ENCODE measurements at places on chromosomes 6 and 20.

DNA sequence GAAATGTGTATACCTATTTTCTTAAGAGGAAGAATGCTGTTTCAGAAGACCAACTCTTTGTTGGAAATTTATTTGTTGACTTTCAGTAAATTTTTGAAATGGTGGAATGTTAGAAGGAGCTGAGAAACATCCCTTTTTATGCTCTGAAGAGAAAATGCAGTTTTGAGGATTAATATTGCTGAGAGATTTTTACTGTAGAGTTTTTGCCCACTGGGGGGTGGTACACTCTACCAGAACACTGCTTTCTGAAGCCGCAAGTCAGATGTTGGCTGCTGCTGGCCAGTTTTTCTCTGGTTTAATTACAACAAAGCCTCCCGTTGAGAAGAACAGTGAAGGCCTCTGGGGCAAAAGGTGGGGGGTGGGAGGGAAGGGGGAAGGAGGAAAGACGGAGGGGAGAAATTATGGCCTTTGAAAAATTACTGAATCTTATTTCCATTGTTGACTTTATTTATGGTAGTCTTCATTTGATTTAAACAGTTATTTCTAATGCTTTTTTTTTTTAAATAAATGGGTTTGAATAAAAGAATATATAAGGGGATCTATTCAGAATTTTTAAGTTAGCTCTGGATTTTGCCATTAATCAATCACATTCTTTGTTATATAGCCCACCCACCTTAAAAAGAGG, 3.0 kb downstream of the FLRT3 start:
- no peak for DNase-seq

GRCh38 chr6:3798055-3798919, 46.8 kb upstream of the PXDC1 start:
- DNase-seq = no peak

GRCh38 chr20:32902456-32903420, 44.0 kb downstream of the EFCAB8 start:
- DNase-seq = peak; percentile 55

GRCh38 chr6:46269447-46270229, 98.9 kb upstream of the ENPP5 start:
- DNase-seq = no peak

DNA sequence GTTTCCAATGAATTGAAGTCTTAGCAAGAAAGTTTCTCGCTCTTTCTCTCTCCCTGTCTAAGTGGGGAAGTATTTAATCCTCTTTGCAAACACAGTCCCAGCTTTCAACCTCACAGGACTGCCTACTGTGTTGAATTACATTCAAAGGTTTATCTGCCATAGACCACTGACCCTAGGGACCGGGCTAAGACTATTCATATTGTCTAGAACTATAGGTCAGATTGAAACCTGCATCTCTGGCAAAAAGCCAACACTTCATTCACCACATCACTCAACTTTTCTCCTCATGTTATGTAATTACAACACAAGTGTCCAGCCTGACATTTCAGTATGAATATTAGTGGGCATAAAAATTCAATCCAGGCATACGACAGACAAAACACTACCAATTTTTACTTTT, 314.7 kb upstream of the RSPO3 start:
- no peak for DNase-seq

DNA sequence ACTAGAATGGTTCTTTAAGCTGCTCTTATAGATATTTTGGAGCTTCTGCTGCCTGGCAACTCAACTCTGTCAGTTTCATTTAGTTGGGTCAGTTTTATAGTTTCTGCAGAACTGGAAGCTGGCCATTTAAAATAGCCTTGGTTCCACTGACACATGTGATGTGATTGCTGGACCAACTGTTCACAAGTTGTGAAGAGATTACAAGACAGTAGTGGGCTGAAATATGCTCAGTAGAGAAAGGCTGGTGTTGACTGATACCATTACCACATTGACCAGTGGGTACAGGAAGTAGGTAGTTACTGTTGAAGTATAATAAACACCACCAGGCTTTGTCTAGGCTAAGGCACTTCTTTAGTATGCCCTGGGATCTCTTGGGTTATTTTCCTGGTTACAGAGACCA, 39.0 kb downstream of the BCKDHB start:
- DNase-seq = no peak

GRCh38 chr6:54910431-54910884, 63.9 kb downstream of the FAM83B start:
- DNase-seq = no peak
